ENCODE measurements at places on chromosomes 6 and 20.

- DNase-seq = no peak
Measured at GRCh38 chr6:105569706-105570105, 166.8 kb upstream of the PREP start.

- DNase-seq = no peak
Measured at GRCh38 chr6:123515715-123516114, 121.0 kb downstream of the TRDN start.

- no peak for DNase-seq
Measured at GRCh38 chr6:150380256-150380655, 11.4 kb downstream of the IYD start.

GRCh38 chr6:118867181-118867580 is 26.8 kb upstream of the ASF1A start:
- DNase-seq = no peak

- no peak for DNase-seq
Measured at GRCh38 chr6:169669147-169669546, 32.7 kb downstream of the WDR27 start.

DNA sequence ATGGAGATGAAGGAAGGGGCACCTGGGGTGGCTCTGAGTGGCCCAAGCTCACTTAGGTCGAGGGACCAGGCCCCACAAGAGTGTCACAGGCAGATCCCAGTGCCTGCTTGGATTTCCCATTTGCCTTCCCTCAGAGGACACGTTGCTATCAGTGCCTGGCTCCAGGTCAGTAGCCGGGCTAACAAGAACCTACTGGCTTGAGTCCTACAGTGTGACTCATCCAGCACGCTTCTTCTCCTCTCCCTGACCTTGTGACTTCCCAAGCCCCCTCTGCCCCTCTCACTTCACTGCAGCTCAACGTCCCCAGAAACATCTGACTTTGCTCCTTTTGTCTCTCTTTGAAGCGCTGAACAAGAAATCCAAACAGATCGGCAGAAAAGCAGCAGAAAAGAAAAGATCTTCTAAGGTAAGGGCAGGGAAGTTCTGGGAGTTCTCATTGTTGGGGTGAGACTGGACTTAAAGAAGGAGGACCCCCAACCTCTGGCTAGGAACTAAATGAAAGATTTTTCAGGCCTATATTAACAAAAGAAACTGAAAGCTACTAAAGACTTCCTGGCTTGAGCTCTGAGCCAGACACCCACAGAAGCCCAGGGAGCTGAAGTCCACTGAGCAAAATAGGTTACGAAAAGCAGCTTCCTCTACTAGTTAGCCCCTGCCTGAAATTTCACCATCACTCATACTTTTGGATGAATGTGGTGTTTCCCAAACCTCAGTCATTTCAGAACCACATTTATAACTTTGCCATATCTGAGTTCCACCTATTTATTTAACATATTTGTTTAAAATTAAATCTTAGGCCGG is 21.5 kb downstream of the ASIP start:
- DNase-seq = no peak

DNA sequence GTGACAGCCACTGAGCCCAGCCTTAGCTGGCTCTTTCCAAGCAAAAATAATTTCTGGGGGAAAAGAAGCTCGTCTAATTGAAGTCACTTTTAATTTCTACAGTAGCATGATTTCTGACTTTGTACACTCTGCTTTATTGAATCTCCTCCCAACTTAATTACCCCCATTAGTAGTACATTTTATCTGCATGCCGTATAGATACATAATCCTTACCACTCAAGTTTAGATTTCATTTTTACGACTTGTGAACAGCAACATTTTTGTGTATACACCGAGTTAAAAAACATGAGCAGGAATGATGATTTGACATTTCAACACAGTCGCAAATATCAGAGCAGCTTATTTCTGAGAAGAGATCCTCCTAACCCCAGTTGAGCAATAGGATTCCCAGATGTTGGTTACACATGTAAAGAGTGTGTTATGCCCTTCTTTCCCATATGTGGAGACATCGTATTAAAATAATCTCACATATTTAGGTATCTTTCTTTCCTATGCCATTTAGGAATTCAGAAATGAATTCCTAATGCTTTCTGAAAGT is 127.3 kb upstream of the MTHFD1L start:
- no peak for DNase-seq

DNA sequence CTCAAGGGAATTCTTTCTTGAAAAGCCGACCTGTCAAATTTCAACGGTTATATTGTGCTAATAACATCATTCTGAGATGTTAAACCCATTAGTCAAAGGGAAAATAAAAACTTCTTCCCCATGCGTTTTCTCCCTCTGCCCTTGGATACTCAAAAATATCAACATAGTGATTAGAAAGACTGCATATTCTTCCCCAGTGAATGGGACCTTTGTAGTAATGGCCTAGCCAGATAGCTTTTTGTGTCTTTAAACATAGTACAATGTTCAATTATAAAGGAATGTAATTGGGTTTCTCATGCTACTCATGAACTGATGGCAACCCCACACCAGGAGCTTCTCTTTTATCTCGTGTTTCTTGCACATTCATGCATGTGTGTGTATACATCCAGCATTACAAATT is 69.4 kb downstream of the PHACTR1 start:
- no peak for DNase-seq

DNA sequence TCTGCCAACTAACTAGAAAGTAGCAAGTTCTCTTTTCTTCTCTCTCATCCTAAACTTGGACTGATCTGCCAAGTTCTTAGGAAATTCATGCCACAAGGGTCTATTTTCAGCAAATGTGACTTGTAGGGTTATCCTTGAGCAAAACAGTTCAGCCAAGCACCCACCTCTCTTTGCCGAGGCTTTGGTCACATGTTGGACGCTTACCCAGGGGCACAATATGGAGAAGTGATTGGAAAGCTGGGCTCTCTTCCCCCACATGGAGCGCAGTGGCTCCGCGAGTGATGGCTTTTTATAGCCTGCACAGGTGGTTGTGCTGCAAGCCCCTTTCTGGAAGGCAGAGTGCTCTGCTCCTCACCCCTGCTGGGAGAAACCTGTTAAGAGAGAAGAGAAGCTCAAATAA is 47.7 kb upstream of the FNDC1 start:
- DNase-seq = no peak

- no peak for DNase-seq
Measured at GRCh38 chr20:23279836-23280235, 70.8 kb upstream of the NXT1 start.

- no peak for DNase-seq
Measured at GRCh38 chr20:60240415-60240814, 282.2 kb downstream of the CDH26 start.

- DNase-seq = no peak
Measured at GRCh38 chr20:63121749-63122405, 94.1 kb downstream of the YTHDF1 start.

DNA sequence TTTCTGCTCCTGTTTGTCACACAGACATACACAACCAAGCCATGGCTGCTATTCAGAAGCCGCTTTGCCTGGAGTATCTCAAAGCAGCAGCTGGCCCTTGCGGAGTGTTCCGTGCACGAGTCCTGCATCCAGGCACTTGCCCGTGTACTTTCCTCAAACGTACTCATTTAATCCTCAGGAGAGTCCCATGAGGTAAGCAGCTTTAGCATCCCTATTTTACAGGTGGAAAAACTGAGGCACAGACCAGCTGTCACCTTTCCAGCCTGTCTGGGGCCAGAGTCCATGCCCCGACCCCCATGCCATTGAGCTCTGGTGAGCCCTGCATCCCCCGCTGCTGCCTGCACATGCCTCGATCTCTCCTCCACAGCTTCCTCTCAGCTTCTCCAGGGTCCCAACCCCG is 130.0 kb downstream of the ERMARD start:
- no peak for DNase-seq

GRCh38 chr6:11432091-11432490 is 105.5 kb upstream of the TMEM170B start:
- no peak for DNase-seq

DNA sequence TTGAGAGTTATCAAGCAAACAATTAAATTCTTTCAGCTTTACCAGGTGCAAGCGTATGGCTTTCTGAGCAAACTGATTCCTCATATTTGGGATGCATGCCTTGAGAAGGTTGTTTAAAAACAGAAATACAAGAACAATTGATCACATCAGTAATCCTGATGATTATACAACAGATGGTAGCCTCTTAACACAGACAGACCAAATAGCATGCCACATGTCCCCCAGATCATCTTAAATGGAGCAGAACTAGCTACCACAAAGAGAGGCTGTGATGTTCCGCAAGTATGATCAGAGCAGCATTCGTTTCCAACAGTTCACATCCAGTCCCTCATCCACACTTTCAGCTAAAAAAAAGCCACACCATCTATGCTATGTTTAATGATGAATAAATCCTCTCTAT is 246.2 kb upstream of the NRSN1 start:
- no peak for DNase-seq

GRCh38 chr6:156718647-156719394 is 58.4 kb upstream of the ARID1B start:
- DNase-seq = no peak

DNA sequence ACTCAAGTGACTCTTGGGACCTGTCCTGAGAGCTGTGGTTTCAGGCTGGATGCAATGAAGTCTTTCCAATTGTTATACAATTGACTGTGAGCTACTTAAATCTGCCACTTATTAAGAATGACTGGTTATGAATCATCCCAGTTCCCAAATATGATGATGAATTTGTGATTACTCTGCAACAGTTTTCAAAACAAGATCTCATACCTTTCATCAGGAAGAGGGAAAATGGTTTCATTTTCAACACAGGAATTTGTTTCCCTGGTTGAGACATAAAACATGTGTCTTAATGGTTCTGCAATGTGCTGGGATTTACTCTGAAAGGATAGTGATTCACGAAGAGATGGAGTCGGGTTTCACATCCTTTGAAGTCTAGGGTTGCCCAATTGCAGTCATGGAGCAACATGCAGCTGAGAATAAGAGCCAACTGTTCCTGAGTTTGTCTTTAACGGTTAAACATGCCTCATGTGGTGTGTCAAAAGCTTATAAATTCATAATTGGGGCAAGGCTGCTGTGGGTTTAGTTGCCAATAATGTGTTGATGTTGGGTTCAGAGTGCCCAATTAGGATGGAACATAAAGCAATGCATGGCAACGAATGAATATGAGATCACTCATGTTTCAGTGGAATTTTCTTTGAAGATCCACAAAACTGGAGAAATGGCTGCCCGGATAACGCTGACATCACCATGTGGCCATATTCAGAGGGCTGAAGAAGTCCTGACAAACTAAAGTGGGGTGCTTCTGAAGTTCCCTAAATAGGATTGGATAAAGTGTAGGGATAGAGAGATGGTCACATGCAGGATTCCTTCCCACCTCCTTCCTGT is 41.0 kb downstream of the CYP24A1 start:
- no peak for DNase-seq

DNA sequence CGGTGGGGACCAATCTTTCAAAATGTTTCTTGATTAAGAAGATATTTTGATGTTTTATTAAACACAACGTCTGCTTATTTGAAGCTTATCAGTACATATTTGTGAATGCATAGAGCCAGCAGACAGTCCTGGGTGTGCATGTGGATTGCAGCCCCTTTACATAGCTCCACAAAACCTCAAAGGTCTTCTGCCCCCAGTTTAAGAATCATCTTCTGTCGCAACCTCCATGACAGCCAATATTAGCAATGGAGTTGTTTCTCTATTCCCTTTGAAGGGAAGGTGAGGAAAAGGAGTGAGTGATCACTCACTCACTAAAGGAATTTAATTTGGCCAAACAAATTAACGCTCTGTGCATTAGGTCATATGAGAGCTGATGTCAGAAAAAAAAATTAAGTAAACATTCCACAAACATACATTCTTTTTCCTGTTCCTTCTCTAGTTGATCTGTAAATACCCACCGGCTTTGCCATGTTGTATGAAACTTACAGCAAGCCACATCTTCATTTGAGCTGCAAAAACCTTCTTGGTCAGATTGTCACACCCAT is 152.9 kb downstream of the SIM1 start:
- DNase-seq = no peak

GRCh38 chr6:166988674-166989201 is 10.5 kb upstream of the CEP43 start:
- DNase-seq = no peak

- DNase-seq = no peak
Measured at GRCh38 chr20:8082989-8083388, 49.1 kb upstream of the PLCB1 start.

- no peak for DNase-seq
Measured at GRCh38 chr20:18256440-18257090, 31.8 kb upstream of the ZNF133 start.

- no peak for DNase-seq
Measured at GRCh38 chr6:109445382-109445781, 4.9 kb downstream of the SMPD2 start.

- DNase-seq = no peak
Measured at GRCh38 chr20:54645445-54646155, 170.2 kb downstream of the DOK5 start.

DNA sequence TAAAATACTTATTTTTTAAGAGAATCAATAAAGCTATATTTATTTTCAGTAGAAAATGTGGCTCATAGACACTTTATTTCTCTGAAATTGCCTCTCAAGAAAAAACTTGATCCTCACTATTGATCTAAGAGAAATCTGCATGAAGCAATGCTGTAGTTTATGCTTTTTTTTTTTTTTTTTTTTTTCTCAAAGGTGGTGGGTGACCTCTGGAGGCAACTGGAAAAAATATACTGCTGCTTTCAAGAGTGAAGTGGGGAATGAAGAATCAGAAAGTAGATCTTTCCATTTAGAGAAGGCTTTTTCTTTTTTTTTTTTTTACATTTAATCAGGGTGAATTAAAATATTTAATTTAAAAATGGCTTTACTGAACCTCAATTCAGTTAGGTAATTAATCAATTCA is 169.3 kb downstream of the SLC16A10 start:
- no peak for DNase-seq

GRCh38 chr6:143839196-143839595 is 3.9 kb upstream of the LTV1 start:
- DNase-seq = no peak

DNA sequence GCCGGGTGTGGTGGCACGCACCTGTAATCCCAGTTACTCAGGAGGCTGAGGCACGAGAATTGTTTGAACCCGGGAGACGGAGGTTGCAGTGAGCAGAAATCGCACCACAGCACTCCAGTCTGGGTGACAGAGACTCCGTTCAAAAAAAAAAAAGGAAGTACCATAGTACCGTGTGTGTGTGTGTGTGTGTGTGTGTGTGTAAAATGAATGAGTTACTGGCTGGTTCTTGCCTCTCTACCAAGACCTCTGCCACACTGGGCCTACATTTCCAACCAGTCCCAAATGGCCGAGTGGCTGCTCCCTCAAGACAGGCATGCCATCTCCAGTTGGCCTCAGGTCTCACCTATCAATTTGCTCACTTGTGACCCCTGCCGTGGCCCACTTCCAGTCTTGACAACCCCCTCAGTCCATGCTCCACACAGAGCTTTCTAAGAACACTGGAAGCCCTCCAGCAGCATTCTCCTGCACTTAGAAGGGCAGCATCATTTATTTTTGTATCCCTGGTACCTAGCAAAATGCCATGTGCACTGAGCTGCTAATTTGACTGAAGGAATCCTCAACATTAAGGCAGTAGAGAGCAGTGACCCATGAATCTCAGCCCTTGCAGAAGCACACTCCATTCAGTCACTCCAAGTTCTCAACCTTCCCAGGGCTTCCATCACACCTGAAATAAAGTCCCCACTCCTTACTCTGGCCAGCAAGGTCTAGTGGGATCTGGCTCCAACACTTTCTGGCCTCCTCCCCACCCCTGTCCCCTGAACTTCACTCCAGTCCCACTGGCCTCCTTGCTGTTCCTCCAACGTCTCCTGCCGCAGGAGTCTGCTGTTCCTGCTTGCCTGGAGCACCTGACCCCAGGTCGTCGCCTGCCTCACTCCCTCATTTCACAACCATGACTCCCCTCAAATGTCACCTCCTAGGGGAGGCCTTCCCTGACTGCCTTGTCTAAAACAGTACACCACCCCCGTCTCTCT is 29.9 kb downstream of the COX4I2 start:
- DNase-seq = no peak

Measured in GM19239 (cell line).